ENCODE measurements at places on chromosomes 1 and 21.

- no peak overlapping the region for H3K27ac ChIP-seq
- no peaks in the 10 kb centered on the region for H3K27me3 ChIP-seq
- DNase-seq, result no peak
- H3K36me3 ChIP-seq, result no peaks in the 10 kb centered on the region
These were observed 25.9 kb downstream of the KRTAP19-8 start for GRCh38 chr21:31012133-31013089.

DNA sequence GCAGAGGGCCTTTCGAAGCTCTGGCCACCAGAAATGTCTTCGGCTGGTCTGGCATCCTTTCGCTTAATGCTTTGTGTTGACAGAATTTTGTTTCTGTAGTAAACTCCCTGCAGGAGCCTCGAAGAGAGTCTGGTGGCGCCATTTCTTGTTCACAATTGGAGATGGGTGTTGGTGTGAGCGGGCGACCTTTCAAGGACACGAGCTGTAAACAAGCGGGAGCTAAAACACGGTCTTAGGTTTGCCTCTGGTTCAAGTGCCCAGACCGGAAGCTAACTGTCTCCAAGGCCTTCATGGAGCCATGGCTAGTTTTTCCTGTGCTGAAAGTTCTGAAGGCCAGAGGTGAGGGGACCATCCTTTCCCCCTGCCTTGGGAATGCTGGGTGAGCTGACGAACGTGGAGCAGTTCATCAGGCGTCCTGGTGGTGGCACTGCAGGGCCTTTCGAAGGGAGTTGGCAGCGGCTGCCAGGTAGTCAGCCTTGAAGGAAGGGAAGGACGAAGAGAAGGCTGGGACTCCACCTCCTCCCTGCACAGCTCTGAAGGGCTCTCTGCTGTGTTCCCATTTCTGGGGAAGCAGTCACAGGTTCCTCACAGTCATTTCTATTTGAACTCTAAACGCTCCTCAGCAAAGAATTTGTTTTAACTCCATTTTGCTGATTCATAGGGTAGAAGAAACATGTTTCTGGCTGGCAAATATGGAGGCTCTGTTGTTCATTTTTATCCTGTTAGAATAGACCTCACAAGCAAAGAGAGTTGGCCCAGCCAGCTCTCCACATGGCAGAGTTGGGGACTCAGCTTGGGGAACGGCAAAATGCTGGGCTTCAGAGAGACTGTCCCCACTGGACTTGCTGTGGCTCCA, 35.2 kb downstream of the URB2 start:
- H3K4me1 ChIP-seq, result no peaks in the 10 kb centered on the region
- DNase-seq, result peak; percentile 48
- no peak overlapping the region for H3K4me3 ChIP-seq
- H3K27me3 ChIP-seq, result no peaks in the 10 kb centered on the region
- H3K27ac ChIP-seq, result no peak overlapping the region

- H3K36me3 ChIP-seq, result no peaks in the 10 kb centered on the region
- no peak overlapping the region for H3K27ac ChIP-seq
- no peak for DNase-seq
- H3K4me1 ChIP-seq, result no peaks in the 10 kb centered on the region
These were observed 139.9 kb downstream of the CLIC6 start for GRCh38 chr21:34808569-34809204.

DNA sequence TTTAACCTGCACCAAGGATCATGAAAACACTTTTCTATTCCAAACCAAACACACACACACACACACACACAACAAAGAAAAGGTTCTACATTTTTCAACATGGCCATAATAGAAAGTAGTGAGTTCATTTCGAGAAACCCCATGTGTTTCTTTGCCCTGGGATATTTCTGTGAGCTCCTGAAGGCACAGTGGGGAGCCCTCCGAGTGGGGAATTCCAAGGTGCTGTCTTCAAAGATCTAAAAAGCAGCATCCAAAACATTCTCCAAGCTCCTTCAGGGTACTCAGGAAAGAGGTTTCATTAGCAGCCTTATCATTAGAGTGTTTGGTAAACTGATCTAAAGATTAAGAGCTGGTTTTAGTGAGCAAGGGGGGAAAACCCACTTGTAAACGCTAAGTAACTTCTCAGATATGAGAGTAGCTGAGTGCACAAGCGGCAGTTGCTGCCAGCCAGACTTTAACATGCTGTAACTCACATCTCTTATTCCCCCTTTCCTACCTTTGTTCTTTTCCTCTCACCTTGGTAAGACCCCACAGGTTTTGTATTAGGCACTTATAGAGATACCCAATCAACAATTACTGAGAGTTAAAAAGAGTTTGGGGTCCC, 38.3 kb downstream of the ZC3H11B start:
- no peaks in the 10 kb centered on the region for H3K4me1 ChIP-seq
- no peak for DNase-seq
- no peak overlapping the region for H3K4me3 ChIP-seq
- no peak overlapping the region for H3K27ac ChIP-seq
- H3K27me3 ChIP-seq, result no peaks in the 10 kb centered on the region

- H3K4me3 ChIP-seq, result no peak overlapping the region
- no peak overlapping the region for H3K27ac ChIP-seq
- H3K4me1 ChIP-seq, result no peaks in the 10 kb centered on the region
- DNase-seq, result no peak
- peaks cover 4% of the 10 kb centered on the region for H3K36me3 ChIP-seq
These were observed 8.7 kb downstream of the CD55 start for GRCh38 chr1:207330011-207330710.

Data from iPS DF 6.9 (cell line).